NCI-H1694 treated with DMSO at 0.1 percent for 48 hours (cell line): ENCODE measurements at places on chromosomes 7 and 10.
A peak's percentile ranks its signal among the peaks of the same experiment; 100 is the strongest.

- DNase-seq, result no peak
Observed at GRCh38 chr10:125845617-125846016, 22.3 kb downstream of the BCCIP start.

DNA sequence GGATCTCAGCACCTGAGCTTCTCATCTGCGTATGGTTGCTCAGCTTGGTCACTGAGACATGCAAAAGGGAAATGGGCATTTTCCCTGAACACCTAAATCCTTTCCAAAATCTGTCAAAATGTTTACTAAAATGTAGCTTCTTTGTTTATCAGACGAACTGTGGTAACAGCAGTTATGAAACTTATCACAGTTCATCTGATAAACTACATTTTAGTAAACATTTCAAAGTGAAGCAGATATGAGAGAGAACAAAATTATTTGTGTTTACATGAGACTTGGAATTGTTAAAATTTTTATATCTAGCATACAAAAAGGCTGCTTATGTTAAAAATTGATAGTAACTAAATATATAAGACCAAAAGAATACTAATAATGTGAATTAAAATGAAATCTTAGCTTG, 573.4 kb upstream of the C7orf33 start:
- no peak for DNase-seq

DNA sequence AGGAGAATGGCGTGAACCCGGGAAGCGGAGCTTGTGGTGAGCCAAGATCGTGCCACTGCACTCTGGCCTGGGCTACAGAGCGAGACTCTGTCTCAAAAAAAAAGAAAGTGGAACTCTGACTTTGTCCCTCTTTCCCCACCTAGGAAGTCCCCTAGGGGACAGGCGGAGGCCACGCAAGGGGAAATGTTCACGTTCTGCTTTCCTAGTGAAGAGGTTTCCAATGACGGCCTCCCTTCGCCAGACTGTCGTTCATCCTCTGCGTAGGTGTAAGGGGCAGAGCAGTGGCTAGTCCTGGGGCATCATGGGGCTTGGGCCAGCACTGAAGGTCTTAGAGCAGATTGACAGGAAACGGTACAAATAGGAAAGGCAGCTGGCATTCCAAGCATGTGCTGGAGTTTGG, 30.6 kb downstream of the SUFU start:
- DNase-seq, result no peak

DNA sequence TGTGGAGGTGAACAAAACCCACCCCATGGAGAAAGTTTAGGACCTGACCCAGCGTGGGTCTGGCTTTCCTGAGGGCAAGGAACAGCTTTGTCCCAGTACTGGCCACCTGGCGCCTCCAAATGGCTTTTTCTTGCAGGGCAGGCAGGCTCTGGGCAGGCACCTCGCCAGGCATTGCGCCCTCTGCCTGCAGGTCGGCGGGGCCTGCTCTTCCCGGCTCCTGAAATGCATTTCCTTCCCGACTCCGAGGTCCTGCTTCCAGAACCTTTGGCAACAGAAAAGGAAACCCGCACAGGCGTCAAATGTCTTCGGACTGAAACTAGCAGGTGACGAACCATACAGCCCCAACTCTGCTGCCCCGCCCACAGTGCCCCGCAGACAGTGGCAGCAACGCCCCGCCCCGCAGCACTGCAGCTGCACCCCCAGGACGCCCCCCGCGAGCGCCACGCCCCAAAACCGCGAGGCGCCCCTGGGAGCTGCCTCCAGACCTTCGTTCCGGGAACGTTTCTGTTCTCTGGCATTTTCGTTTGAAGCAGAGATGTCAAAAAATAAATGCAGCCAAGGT, 65.5 kb downstream of the C10orf143 start:
- DNase-seq, result peak; percentile 1

GRCh38 chr10:98276311-98276710, 8.3 kb upstream of the LOXL4 start:
- DNase-seq, result no peak

- no peak for DNase-seq
Observed at GRCh38 chr10:62050893-62051433, 149.5 kb downstream of the ARID5B start.

DNA sequence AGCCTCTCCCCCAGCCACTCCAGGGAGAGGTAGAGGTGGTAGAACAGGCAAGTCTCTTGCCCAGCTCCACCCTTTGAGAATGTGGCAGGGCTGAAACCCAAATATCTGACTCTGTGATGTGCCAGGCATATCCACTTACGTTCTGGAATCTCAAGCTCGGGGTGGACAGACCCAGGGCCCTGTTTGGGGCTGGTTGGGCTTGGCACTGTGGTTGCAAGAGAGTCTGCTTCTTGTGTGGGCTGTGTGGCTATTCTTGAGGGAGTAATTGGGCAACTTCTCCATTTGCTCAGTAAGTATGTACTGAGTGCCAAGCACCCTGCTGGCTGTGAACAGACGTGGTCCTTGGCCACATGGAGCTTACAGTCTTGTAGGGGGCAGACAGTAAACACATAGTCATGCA, 4.7 kb downstream of the UBTD1 start:
- DNase-seq, result no peak

- DNase-seq, result no peak
Observed at GRCh38 chr7:126662856-126663255, 589.9 kb downstream of the GRM8 start.

DNA sequence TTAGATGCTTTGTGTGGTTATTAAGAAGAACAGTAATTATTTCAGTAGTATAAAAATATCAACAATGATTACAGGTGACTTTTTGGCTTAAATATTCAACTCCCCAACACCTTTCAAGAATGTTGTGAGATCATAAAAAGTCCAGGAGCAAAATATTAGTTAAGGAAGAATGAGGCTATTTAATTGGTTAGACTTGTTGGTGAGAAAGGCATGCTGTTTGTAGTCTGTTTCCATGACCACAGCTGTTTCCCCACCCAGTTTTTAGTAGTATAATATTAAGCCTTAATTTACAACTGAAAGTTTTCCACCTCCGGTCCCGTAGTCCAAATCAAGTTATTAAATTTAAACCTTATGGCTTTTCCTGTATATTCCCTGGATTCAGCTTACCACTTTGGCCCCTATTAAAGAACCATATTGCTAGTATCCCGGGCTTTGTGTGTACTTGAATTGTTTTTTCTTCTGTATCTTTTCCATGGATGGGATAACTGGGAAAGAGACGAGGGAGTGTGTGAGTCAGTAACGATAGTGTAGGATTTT, 133.3 kb downstream of the CELF2 start:
- no peak for DNase-seq

DNA sequence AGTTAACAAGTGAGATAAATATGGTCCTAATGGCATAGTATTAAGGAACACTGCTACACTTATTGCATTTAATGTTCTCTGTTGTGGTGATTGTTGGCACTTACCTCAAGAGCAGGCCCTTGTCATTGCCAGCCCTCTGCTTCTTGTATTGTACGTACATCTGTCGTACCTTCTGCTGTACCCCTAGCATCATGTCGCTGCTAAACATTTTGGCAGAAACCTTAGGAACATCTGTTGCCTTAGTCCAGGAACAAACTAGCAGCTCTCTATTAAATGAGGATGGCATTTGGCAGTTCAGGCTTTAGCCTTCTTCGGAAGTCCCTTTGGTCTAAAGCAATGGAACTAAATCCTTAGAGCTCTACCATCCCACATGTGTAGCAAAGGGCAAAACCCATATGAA, 47.6 kb downstream of the PRKG1 start:
- peak; percentile 95 for DNase-seq

DNA sequence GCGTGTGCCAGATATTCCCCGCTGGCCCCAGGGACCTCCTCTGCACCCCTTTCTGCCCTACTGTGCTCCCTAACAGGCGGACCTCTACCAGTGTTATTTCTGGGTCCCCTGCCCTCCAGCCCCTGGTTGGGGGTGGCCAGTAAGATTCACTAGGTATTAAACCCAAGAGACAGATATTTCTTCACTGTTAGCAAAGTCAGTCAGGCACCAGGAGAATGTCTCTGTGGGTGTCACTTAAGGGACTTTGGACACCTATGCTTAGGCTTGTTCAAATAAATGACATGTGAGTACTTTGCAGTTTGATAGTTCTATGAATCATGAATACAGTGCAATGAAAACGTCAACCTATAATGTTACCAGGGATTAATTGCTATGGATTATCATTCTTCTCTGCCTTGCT, 234.3 kb upstream of the IGFBP3 start:
- DNase-seq, result no peak

DNA sequence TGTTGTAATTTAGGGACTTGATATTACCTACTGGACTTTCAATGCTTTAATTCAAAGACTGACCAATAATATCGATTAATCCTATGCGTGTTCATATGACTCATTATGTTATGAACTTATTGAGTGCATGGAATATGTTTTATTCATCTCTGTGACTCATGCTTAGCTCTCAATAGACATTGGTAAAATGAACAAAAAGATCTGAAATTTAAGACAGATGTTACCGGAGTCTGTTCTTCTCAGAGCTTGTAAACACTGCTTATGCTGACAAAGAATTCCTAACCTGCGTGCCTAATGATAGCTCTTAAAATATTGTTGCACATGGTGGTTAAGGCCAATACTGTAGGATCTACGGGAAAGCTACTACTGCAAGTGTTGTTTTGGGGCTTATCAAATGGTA, 131.5 kb upstream of the ACBD5 start:
- no peak for DNase-seq

DNA sequence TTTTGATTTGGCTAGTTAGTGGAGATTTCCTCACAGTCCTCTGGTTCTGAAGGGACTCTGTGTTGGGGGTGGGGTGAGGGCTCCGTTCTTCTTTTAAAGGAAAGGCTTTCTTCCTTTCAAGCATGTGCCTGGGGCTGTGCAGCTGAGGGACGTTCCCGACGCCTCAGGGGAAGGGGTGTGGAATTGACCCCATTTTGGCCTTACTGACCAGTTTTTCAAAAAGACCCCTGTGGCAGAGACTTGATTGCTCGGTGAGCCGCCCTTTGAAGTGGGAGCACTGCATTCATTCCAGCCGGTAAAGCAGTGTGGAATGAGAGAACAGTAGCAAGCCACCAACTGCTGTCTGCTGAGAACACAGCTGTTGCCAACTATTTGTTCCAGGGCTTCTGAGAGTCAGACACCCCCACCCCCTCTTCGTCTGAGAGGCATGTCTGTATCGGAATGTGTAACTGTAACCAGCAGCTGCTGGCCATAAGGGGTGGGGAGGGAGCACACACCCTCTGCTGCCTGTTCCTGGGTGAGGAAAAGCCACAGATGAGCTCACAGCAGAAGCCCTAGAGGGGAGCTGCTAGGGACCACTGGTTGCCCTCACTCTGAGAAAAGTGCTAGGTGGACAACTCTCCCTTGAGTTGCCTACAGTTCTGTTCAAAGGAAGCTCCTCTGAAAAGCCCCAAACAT, 33.2 kb downstream of the WBP1L start:
- no peak for DNase-seq

DNA sequence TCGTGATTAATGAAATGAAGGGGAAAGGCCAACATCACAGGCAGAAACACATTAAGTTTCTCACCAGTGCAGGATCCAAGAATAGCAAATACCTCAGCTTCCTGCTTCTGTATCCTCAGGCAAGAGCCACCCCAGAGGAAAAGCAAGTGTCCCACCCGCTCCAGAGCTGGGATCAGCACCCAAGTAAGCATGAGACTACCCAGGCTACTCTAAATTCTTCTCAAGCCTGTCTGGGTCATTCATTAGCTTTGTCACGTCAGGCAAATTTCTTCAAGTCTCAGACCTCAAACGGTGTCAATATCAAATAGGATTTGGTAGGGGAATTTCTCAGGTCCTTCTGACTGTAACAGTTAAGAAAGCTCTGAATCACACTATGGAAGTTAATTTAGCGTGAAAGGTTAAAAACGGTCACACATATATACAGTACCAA, 59.0 kb downstream of the GNA12 start:
- no peak for DNase-seq

DNA sequence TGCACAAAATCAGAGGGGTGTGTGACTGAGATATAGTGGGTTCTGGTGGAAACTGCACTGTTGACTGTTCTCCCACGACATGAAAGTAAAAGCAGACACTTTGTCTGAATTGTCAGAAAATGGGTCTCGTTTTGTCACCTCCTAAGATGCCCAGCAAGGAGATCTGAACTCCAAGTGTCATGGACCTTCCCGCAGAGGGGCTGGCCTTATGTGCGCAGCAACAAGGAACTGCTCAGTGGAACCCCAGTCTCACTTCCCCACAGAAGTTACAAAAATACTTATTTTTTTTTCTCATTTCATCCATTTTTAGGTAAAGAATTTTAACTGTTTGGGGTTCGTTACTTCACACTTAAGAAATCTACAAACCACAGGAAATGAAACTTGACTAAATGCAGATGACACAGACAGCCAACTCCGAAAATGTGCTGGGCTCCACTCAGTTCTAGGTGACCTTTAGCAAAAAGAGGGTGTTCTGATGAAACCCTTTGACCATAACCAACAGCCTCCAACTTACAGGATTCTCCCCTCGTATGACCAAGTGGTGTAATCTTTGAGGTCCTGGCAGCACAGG, 115.0 kb downstream of the FAM107B start:
- DNase-seq, result no peak

DNA sequence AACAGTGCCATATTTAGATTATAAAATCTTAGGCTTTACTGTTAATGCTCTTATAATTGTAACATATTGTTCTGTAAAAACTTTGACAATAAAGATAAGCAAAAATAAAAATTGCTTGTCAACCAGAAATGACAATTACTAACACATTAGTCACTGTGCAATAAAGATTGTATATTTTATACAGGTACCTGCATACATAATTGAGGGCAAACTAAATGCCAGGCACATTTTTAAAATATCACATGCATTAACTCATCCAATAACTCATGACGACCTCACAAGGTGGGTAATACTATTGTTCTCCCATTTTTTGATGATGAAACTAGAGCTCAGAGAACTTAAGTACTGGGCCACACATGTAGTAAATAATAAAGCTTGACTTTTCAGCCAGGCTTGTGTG, 1020.2 kb upstream of the C7orf33 start:
- DNase-seq, result no peak

DNA sequence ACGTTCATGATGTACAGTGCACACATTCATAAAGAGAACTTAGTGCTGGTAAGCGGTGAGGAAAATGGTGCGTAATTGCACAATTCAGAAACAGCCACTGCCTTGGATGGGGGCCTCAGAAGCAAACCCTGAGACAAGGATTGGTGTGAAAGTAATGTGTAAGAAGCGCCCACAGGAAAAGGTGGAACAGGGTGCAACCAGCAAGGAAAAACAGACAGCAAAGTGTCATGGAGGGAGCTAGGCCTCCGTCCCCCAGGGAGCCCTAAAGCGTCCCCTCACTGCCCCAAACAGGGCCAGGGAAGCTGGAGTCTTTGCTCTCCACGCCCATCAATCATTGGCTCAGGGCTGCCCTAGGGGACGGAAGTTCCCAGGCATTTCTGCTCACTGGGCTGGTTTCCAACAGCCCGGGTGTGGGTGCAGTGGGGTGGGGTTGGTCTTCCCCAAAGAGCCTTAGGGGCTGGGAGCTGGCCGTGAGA, 9.6 kb upstream of the C10orf105 start:
- no peak for DNase-seq
